NCI-H1417 treated with DMSO at 0.1 percent for 48 hours (cell line): ENCODE measurements at places on chromosomes 2 and 18.

GRCh38 chr2:127565261-127566138, 30.0 kb downstream of the MYO7B start:
- no peak for DNase-seq

DNA sequence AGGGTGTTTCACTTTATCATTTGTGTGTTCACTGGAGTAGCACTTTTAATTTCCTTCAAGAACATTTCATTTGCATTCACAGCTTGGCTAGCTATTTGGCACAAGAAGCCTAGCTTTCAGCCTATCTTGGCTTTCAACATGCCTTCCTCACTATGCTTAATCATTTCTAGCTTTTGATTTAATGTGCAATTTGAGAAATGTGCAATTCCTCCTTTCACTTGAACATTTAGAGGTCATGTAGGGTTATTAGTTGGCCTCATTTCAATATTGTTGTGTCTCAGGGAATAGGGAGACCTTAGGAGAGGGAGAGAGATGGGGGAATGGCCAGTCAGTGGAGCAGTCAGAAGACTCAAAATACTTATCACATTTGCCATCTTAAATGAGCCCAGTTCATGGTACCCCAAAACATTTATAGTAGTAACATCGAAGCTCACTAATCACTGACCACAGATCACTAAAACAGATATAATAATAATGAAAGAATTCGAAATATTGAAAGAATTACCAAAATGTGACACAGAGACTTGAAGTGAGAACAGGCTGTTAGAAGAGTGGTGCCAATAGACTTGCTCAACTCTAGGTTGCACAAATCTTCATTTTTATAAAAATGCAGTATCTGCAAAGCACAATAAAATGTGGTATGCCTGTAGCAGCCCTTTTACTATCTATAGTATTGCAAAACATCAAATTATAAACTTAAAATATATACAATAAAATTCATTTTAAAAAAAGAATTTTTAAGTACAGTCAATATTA, 561.2 kb downstream of the METTL4 start:
- DNase-seq = no peak

GRCh38 chr2:105786231-105787230, 41.8 kb downstream of the NCK2 start:
- DNase-seq = no peak

GRCh38 chr2:67776276-67776675, 286.5 kb downstream of the C1D start:
- no peak for DNase-seq

DNA sequence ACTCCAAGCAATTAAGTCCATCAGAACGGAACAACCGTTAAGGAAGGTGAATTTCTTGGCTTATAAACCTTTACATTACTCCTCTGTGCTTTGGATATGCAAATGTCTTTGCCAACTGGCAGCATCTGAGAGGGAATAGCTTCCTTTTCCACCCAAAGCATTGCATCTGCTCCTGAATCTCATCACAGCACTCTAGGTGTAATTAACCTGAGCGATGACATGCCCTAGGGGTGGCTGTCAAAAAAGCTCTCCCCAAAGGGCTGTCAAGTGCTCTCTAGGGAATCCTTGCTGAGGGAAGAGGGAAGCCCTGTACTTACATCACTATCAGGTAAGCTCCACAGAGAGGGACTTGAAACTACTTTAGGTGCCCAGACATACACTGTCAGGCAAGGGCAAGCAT, 5.5 kb upstream of the SMARCAL1 start:
- DNase-seq = no peak

- no peak for DNase-seq
Measured at GRCh38 chr2:128513961-128514283, 195.3 kb upstream of the HS6ST1 start.

- DNase-seq = no peak
Measured at GRCh38 chr2:177282181-177282641, 17.7 kb upstream of the NFE2L2 start.

GRCh38 chr18:78922856-78923255, 56.8 kb upstream of the SALL3 start:
- no peak for DNase-seq

DNA sequence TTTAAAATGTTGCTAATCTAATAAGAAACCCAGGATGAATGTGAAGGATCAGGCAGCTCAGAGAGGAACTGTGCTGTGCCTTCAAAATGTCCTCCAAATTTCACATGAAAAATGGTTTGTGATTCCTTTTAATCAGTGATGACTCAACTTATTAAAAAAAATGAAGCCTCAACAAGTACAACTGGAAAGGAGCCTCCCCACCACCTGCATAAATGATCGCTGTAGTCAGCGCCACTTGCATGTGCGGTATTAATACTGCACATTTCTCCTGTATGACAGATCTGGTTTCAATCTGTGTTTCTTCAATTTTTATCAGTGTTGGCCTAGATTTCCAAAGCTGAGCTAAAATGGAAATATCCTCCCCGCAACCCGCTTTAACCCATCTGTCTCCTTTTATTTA, 115.0 kb upstream of the TMEM200C start:
- no peak for DNase-seq

- DNase-seq = no peak
Measured at GRCh38 chr2:198028955-198029354, 224.6 kb downstream of the PLCL1 start.

DNA sequence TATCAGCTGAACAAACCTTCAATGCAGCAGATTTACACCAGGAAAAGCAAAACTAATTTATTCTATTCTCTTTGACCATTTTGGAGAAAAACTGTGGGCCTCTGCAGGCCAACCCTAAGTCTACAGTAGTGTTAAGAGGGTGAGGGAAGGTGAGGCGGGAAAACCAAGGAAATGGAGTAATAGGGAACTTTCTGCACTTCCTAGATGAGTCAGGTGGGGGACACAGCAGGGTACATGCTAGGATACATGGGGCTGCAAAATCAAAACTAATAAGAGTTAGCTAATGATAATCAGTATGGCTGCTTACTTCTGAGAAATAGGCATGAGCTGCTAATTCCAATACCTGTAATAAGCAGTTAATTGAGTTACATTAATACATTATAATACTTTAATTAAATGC, 66.0 kb upstream of the PGAP1 start:
- DNase-seq = no peak

GRCh38 chr2:145909175-145909755, 1389.3 kb upstream of the ZEB2 start:
- no peak for DNase-seq

GRCh38 chr2:66929632-66930338, 467.3 kb upstream of the ETAA1 start:
- DNase-seq = no peak
